Left colon (tissue), 2 donors: ENCODE measurements at places on chromosomes 6 and 20.

GRCh38 chr6:31952140-31952805, 6.4 kb downstream of the CFB start:
- no peak for DNase-seq

DNA sequence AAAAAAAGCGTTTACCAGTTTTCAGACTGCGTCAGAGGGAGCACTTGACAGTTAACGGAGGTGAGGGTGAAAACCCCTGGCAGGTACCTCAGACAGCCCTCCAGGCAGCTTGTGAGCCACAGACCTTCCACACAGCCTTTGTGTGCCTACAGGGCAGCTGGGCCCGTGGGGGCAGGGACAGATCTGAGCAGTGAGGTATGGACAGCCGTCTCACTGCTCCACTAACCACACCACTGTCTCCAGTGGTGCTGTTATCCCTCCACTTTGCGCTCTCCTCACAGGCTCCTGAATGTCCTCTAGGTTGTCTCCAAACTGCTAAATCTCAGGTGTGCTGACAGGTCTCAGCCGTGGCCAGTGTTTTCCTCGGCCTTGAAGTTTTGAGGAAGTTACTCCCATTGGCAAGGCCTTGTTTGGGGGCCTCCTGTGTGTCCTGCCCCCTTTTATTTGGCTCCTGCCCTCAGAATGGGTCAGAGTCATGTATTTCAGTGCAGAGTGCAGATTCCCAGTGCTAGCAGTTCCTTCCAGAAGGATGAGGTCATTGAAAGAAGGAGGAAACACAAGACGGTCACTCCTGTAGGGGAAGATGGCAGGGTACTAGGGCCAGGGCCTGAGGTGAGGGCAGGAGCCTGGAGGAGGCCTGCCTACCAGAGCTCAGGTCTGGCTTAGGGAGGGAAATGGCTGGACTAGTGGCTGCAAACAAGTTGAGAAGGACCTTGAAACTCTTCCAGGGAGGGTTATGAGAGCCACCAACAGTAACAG, 11.8 kb downstream of the GFRA4 start:
- DNase-seq: no peak

DNA sequence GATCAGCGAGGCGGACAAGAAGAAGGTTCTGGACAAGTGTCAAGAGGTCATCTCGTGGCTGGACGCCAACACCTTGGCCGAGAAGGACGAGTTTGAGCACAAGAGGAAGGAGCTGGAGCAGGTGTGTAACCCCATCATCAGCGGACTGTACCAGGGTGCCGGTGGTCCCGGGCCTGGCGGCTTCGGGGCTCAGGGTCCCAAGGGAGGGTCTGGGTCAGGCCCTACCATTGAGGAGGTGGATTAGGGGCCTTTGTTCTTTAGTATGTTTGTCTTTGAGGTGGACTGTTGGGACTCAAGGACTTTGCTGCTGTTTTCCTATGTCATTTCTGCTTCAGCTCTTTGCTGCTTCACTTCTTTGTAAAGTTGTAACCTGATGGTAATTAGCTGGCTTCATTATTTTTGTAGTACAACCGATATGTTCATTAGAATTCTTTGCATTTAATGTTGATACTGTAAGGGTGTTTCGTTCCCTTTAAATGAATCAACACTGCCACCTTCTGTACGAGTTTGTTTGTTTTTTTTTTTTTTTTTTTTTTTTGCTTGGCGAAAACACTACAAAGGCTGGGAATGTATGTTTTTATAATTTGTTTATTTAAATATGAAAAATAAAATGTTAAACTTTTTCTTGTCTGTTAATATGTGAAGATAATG, 2.2 kb downstream of the HSPA1B start:
- DNase-seq: no peak

DNA sequence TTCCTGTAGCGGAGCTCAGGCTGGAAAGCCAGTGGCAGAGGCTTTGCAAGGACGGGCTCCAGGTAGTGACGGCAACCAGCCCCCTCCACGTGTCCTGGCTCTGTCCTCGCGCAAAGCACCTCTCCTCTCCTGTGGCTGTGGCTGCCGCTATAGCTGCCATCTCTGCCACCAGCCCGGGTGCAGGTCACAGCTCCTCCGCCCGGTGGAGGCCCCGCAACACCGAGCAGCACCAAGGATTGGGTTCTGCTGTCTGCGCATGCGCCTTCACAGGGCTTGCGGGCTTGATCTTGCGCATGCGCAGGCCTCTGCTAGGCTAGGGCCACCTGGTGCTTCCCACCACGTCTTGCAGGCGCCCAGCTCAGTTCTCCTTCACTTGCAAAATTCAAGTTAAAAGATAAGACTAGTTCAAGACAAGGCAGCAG, 625.4 kb downstream of the QKI start:
- DNase-seq: peak; percentile 55

- no peak for DNase-seq
Measured at GRCh38 chr20:38110525-38111178, 54.4 kb downstream of the TGM2 start.

DNA sequence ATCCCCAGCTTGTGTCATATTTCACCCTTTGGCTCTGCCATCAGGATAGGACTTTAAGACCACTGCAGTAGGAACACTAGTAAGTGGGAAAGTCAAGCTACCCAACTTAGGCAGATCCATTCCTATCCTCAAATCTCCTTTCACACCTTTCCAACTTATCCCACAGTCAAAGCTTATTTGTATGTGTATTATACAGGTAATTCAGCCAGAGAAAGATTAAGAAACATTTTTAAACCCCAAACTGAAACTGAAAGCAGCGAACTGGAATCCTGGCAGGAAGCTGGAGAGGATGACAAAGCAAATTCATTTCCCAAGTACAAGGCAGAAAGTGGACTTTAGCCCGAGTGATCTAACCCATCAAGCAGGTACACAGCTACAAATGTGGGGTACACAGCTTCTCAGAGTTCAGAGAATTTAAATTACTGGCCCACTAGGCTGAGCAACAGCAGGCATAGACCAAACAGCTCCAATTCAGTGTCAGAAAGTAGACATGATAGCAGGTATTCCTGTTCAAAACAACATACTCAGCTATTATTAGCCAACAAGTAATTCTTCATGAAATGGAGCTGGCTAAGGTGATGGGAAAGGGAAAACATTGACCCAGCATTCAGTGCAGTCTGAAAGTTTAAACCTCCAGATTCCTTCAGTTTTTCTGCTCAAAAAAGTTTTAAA, 39.1 kb downstream of the ILRUN start:
- no peak for DNase-seq

DNA sequence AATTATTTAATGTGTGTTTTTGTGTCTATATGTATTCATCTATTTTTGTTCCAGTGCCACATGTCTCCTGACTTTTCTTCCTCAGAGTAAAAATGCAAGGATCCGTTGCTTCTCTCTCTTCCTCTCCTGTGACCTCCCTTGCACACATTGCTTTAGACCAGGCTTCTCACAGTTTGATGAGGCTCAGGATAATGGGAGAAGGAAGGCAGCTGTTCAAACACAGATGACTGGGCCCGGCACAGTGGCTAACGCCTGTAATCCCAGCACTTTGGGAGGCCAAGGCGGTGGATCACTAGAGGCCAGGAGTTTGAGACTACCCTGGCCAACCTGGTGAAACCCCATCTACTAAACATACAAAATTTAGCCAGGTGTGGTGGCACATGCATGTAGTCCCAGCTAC, 241.9 kb downstream of the SAMD5 start:
- DNase-seq: no peak

- no peak for DNase-seq
Measured at GRCh38 chr6:17334265-17334664, 53.1 kb downstream of the RBM24 start.

DNA sequence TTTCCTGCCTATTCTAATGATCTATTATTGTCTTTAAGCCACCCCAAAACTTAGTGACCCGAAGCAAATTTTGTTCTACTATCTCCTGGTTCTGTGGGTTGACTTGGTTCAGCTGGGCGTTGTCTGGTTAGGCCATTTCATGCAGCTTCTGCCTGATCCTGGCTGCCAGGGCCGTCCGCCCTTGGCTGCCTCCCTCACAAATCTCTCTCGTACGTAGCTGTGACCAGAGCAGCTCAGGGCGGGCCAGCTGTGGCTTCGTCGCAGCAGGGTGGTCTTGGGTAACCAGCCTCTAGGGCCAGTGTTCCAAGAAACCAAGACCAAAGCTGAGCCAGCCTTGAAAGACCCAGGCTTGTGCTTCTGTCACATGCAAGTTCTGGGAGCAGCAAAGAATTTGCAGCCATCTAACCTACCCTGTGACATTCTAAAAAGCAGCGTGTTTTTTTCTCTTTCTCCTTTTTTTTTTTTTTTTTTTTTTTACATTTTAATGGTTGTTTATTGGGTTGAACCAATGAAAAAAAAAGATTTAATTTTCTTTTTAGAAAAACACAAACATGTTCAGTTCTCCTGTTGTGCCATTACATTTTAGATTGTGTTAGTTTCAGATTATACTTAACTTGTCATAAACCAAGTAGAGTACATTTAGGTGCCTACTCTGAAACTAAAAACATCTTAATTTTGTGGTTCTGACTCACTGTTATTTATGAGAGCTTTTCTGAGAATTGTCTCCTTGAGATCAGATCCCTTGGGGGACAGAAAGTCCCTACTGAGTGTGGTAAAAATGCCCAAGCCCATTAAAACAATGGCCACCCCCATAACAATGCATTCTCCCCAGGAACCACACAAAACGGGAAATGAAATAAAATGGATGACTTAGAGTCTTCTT, 83.9 kb downstream of the ZDHHC14 start:
- no peak for DNase-seq

- no peak for DNase-seq
Measured at GRCh38 chr6:25178336-25179035, 100.7 kb upstream of the CARMIL1 start.

DNA sequence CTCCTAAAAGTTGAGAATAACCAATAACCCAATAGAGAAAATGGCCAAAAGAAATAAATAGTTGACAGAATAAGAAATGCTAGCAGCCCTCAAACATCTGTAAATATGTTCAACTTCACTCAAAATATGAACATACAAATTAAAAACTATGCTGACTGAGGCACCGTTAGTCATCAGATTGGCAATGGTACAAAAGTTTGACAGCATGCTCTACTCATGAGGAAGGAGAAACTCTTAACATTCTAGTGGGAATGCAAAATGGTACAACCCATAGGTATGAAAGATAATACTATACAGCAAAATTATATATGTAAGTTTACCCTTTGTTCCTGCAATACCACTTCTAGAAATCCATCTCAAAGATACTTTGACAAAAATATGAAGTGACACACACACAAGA, 1.6 kb upstream of the ZSCAN12 start:
- no peak for DNase-seq

DNA sequence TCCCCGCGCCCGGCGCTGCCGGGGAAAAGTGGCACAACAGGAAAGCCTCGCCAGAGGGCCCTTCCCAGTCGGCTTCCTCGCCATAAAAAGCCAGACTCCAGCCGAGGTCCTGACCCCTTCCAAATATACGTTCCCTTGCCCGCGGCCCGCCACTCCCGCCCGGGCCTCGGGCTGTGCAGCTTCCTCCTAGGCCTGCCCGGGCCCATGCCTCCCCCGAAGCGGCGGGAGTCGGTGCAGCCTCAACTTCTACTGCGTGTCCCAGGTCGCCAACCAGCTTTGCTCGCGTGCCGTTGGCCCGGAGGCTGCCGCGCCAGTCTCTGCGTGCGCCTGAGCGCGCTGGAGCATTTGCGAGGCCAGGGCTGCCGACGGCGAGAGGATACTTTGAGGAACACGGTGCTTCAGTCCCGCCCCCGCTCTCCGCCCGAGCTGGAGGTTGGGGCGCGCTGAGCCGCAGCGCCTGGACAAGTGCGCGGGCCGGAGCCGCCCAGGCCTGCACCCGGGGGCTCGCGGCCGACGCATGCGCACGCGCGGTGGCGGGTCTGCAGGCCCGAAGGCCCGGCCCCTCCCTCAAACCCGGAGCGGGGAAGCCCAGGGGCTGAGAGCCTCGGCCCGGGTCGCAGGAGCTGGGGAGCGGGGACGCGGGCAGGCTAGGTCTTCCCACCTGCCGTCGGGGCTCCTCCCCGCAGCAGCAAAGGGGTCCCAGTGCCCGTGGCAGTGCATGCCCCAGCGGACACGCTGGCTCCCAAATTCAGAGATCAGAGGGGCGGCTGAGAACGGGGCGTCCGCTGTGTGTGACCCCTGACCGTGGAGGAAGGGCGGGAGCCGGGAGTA, 10.2 kb downstream of the FOXC1 start:
- DNase-seq: no peak

DNA sequence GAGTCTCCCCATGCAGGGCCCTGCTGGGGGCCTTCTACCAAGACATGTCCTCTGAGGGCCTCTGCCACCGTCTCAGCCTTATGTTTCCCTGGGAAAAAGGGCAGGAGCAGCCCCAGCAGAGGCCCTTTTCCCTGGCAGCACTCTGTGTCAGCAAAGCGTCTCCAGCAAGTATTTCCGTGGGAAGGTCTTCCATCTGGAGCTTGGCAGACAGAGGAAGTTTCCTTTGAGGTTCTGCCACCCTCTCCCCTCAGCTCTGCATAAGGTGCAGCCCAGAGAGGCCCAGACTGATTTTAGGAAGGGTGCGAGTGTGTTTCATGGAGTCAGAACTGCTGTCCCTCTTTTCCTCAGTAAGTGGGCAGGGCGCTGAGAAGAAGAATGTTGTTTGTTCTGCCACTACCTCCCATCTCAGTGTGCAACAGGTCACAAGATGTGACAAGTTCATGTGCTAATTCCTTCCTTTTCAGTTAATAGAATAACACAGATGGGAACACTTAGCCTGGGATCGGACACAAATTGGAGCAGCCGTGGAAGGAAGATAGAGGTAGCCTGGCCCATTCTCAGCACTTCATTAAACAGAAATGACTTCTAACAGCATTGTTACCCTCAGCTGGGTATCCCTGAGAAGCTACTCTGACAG, 784.4 kb downstream of the MAFB start:
- DNase-seq: no peak

DNA sequence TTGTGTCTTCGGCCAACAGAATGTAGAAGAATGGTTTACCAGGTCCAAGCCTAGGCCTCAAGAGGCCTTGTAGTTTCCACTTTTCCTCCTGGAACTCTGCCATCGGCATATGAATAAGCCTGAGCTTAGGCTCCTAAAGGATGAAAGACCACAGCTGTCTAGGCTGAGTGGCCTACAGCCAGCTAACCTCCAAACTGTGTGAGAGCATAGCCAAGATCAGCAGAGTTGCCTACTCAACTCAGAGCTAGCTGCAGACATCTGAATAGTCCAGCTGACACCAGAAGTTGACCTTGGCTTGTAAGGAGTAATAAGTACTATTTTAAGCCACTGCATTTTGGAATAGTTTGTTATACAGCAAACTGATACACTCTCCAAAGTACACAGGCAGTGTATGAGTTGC, 52.6 kb upstream of the SMIM29 start:
- peak; percentile 35 for DNase-seq

DNA sequence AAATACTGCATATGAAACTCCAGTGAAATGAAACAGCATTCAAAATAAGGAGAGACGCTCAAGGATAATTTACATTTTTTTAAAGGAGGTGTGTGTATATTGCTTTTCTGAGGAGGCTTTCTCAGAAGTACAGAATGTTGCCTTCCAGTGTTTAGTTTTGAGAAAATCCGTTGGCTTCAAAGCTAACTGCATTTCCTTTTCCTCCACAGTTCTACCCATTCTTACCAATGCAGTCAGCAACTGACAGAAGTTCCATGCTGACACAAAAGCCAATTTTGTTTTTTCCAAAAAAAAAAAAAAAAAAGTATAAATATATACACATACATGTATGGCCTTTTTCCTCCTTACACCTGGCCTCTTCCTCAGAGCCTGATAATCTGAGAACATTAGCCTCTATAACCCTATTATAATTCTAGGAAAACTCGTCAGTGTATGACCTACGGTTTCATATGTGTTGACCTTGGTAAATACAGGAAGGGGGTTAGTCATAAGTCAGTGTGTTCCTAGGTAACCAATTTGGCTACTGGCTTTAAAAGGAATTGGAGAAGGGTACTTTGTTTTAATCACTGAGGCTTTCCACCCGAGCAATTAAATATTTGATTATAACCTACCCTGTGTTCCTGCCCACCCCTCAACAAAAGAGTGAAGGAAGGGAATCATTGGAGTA, 24.2 kb downstream of the MGME1 start:
- no peak for DNase-seq
